ENCODE measurements at places on chromosomes 3 and 15.

GRCh38 chr15:100880139-100880896 lies 687 bp downstream of the ALDH1A3 start:
- no peak for DNase-seq

DNA sequence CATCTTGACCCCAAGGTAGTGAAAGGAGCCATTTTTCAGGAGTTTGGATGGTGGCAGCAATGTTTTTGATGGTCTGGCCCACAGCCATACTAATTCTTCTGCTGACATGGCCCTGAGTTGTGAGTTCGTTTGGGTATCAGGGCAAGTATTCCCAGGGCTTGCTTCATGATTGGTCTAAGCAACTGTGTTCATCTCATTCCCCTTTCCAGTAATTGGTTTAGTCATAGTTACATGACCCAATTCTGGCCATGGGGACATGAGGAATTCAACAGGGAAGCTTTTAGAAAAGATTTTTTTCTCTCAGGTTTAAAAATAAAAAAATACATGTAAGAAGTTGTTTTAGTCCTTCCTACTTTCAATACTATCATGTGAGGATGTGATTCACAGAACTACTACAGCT lies 150.5 kb upstream of the NPHP3 start:
- DNase-seq: no peak

DNA sequence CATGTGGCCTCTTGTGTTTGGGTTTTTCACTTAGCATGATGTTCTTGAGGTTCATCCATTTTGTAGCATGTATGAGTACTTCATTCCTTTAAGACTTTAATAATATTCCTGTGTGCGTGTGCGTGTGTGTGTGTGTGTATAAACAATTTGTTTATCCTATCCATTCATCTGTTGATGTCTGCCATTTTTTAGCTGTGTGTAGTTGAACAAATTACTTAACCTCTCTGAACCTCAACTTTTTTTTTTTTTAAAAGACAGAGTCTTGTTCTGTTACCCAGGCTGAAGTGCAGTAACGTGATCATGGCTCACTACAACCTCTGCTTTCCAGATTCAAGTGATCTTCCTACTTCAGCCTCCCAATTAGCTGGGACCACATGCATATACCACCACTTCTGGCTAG lies 47.3 kb downstream of the EBLN2 start:
- DNase-seq: no peak

GRCh38 chr3:116256843-116257485 lies 188.3 kb downstream of the LSAMP start:
- no peak for DNase-seq

DNA sequence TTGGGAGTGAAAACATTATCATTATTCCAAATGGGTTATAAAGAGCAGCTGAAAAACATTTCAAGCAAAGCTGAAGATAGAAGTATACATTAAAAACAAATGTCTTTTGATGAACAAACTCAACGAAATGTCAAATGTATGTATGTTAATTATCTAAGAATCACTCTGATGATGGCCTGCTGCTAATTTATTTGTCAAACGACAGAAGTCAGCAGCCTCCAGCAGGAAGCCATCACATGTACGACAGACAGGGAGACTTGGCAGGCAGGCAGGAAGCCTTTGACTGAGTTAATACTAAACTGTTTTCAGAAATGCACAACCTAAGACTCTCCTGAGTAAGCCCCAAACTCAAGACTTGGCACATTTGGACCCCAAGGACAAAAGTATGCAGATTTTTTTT lies 491.1 kb downstream of the ZNF385D start:
- no peak for DNase-seq

DNA sequence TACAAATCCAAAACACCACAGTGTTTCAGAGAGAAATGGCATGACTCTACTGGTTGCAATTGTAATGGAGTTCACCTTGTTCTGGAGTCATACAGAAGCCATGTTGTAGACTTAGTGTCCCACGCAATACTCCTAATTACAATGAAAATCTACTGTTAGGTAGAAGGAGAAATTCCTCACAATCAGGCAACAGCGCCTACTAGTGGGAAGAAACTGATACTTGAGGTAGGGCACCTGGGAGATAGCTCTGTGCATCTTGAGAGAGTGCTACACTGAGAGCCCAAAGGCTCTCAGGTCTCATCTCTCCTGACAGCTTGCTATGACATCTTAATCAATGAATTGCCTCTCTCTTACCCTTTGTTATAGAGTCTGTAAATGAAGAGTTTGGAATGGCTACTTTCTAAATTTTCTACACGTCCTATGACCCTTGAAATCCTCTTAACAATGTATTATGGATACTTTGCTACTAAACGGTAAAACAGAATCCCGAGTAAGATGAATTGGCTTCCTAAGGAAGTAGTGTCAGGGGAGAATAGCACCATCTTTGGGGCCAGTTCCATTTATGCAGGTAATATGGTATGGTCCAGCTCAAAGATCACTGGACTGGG lies 422.7 kb upstream of the TPRG1 start:
- no peak for DNase-seq

- no peak for DNase-seq
Measured at GRCh38 chr15:37053166-37053565, 47.2 kb downstream of the MEIS2 start.

DNA sequence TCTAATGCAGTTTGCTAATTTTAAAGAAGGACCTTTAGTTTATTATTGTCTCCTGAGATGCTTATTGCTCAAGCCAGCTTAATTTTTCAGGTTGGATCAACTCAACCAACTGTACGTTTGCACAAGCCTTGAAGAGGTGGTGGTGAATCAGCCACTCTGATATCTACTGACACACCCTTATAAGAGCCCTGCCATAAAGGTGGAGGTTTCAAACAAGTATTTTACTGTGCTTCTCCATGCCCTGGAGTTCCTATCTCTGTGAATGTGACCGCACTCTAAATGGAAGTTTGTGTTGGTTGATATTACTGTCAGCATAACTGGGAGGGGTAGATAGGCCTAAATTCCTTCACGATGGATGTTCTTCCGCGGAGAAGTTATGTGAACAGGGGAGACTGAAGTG lies 297.3 kb upstream of the UBE2E1 start:
- DNase-seq: no peak

Data from GOT3 (cell line).